AG09319 (cell line): ENCODE measurements at places on chromosomes 2 and 18.

GRCh38 chr18:11956371-11957308, 24.7 kb upstream of the IMPA2 start:
- DNase-seq: no peak

- no peak for DNase-seq
Observed at GRCh38 chr2:101089942-101090799, 61.0 kb downstream of the TBC1D8 start.

- DNase-seq: peak; percentile 50
Observed at GRCh38 chr2:207253666-207254345, 88.1 kb upstream of the KLF7 start.

DNA sequence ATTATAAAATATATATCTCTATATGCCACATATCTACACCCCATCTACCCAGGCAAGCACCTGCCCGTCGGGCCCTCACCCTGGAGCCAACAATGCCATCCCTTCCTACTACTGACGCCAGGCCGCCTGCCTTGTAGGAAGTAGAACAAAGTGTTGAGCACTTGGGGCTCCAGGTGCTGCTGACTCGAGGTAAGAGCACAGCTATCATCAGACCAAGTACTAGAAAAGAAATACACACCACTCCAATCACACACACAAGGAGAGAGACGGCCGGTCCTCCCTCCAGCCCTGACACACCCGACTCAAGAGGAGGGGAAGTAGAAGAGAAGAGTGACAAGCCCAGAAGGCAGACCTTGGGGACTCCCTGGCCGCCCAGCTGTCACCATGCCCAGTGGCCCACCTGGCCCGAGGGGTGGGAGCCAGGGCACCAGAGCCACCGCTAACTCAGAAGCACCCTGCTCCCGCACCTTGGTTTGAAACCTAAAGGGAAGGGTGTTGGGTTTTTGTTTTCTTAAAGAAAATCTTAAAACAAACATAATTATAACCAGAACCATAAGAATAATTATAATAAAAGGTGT, 64.0 kb upstream of the POMC start:
- no peak for DNase-seq

DNA sequence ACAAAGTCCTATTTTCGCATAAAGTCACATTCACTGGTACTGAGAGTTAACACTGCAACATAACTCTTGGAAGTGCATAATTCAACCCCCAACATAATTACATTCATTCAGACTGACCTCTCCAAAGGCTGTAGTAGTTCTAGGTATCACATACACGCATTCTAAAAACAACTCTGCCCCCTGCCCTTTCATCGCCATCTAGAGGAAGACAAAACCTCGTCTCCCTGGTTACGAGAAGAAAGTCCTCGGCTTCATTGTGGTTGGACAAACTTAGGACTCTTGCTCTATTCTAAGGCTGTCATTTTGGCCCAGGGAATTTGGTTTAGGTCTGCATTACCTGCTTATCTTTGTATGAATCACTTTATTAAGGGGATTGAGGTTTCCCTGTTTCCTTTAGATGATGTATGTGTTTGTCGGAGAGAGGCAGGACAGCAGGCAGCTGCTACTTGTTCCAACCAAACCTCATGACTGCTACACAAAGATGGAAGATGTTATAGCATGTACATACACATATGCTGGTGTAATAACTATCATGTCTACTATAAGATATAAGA, 215.4 kb upstream of the NRXN1 start:
- no peak for DNase-seq

DNA sequence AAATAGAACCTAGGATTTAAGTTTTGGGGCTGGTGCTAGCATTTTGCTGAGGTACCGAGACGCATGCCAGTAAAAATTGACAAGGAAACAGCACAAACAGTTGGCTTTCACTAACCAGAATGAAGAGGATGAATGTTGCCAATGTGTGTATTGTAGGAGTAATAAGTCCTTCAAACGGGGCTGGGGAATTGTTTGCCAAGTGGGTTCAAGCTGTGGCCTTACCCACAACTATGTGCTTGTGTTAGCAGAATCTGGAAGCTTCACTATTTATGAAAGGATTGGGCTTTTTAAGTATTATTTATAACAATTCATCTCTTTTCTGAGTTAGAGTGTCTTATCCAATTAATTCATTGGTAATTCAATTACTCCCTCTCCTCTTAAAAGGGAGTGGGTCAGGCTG, 15.0 kb upstream of the KIF5C start:
- DNase-seq: no peak

DNA sequence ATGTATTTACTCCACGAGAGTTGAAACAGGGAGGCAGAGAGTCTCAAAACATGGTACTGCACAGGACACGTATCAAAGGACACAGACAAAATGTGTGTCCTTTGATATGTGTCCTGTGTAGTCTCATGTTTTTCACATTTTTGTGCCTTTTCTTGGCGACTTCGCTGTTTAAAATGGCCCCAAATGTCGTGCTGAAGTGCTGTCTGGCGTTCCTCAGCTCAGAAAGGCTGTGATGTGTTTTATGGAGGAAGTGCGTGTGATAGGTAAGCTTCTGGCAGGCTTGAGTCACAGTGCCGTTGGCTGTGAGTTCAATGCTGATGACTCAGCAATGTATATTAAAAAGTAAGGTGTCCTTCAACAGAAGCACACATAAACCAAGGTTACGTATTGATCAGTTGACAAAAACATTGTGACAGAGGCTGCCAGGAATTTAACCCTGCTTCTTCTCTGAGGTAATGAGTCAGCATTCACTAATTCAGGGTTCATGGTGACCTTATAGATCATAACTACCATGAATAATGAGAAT, 78.2 kb downstream of the DYSF start:
- no peak for DNase-seq

DNA sequence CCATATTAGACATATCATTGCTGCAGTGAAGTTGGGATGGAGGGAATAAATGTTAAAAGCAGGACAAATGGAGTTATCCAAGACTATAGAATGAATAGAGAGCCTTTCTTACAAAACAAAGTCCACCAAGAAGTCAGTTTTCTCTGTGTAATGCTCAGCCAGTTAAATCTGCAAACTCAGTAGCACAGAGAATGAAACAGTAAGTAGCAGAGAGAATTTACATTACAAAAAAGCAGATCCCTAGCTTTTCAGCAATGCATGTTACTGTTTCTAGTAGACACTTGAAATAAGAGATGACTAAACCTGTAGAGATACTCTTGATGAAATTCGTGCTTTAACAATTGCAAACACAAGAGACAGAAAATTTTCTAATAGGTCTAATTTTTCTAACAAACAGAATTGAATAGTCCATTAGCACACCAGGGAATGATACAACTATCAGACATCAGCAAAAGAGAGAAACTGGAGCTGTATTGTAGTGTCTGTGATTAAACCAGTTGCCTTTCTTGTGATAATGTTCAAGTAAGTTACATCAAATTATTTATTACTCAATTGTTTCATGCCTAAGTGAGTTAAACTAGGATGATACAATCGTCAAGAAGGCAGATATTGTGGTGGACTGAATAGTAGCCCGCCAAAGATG, 322.2 kb upstream of the DDX18 start:
- no peak for DNase-seq

- DNase-seq: no peak
Observed at GRCh38 chr2:179652296-179652695, 209.1 kb downstream of the ZNF385B start.
